ENCODE measurements at places on chromosomes 7 and 10. TPM values are rescaled to one million over a fixed set of nuclear protein-coding genes. Genes with fewer than 3 reads are reported as not detected.

The OR13A1 gene
- total RNA-seq: not detected

The BLNK gene
- total RNA-seq: not detected

The TUBAL3 gene
- total RNA-seq: not detected

The ANKRD22 gene
- 0.58 TPM for total RNA-seq

The SP8 gene
- not detected for total RNA-seq

The ADAM8 gene
- 22.2 TPM for total RNA-seq

The VAX1 gene
- not detected for total RNA-seq

The AOC1 gene
- total RNA-seq: not detected

The PRLHR gene
- not detected for total RNA-seq

The CRYGN gene
- total RNA-seq: not detected

The DPP6 gene
- total RNA-seq: not detected

The RBP3 gene
- total RNA-seq: under 0.01 TPM

The CDK1 gene
- 51.2 TPM for total RNA-seq

The SCART1 gene
- total RNA-seq: under 0.01 TPM

The TMEM168 gene
- total RNA-seq: 9.8 TPM

The STN1 gene
- 51.9 TPM for total RNA-seq

The PRPS1L1 gene
- not detected for total RNA-seq

The WASHC2C gene
- 19.3 TPM for total RNA-seq

The CALML3 gene
- not detected for total RNA-seq

The PON1 gene
- not detected for total RNA-seq

The AFAP1L2 gene
- 2.3 TPM for total RNA-seq

The LRRD1 gene
- total RNA-seq: not detected

The RASA4 gene
- total RNA-seq: 3.9 TPM

The EIF3A gene
- 62.0 TPM for total RNA-seq

The MYH16 gene
- total RNA-seq: not detected

The GPR141 gene
- not detected for total RNA-seq

The DNAJC1 gene
- total RNA-seq: 38.1 TPM

The CRHR2 gene
- not detected for total RNA-seq

The GBX1 gene
- not detected for total RNA-seq

The TCF7L2 gene
- total RNA-seq: 4.9 TPM

The EFCAB10 gene
- total RNA-seq: not detected

The POMZP3 gene
- 2.5 TPM for total RNA-seq

The ICA1 gene
- total RNA-seq: 0.71 TPM

The ZP3 gene
- total RNA-seq: 0.29 TPM

The EMX2 gene
- total RNA-seq: 4.6 TPM

The CALHM3 gene
- not detected for total RNA-seq

The RHOBTB1 gene
- total RNA-seq: 10.3 TPM

The UCMA gene
- not detected for total RNA-seq

The LRIT1 gene
- not detected for total RNA-seq

The SLC39A12 gene
- not detected for total RNA-seq

The RNF133 gene
- not detected for total RNA-seq

The FGFR2 gene
- total RNA-seq: not detected

The FEZF1 gene
- not detected for total RNA-seq

The AKR1C4 gene
- not detected for total RNA-seq

The BRAT1 gene
- 43.8 TPM for total RNA-seq

The MLXIPL gene
- not detected for total RNA-seq
